Left ventricle myocardium superior (tissue), 1 donor: ENCODE measurements at places on chromosomes 6 and 20. TPM values are rescaled to one million over a fixed set of nuclear protein-coding genes. Genes with fewer than 3 reads are reported as not detected.

Gene NFKBIL1
- 12.7 TPM for total RNA-seq

DNA sequence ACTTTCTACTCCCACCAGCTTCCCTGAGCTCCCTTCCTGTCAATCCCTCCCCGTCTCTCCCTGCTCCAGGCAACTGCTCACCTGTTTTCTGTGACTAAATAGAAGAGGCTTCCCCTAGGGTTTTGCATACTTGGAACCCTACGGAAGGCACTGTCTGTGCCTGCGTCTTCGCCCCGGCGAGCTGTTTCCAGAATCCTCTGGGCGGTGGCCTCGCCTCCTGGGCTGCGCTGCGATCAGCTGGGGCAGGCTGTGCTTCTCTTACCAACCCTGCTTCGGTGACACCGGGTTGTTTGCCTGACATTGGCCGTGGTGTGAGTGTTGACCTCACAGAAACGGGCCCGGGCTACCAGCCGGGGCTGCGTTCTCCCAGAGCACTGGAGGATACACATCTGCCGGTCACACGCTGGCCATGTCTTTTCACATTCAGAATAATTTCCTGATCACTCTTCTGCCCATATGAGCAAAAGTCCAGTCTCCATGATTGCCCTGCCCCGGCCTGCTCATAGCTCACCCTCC lies 29.4 kb upstream of the CCR6 start:
- no peak for DNase-seq

DNA sequence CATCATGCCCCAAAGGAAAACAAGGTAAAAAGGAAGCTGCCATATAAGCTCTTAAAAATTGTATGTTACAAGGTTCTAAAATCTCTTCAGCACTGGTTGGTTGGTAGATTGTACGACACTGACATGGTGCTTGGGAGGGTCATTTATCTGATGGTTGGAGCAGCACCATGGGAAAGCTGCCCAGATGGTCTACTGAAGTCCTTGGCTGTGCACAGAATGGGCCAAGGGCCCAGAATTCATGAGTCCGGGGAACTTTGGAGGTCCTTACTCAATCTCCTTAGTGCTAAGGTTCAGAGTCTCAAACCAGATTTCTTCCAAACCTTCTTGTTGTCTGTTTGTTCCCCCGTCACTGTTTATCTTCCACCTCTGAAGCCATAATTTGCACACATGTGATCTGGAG lies 314.4 kb downstream of the ESR1 start:
- peak; percentile 51 for DNase-seq

Gene SLC22A1
- 0.17 TPM for total RNA-seq

GRCh38 chr6:20119485-20119884 lies 92.8 kb downstream of the MBOAT1 start:
- DNase-seq = no peak

DNA sequence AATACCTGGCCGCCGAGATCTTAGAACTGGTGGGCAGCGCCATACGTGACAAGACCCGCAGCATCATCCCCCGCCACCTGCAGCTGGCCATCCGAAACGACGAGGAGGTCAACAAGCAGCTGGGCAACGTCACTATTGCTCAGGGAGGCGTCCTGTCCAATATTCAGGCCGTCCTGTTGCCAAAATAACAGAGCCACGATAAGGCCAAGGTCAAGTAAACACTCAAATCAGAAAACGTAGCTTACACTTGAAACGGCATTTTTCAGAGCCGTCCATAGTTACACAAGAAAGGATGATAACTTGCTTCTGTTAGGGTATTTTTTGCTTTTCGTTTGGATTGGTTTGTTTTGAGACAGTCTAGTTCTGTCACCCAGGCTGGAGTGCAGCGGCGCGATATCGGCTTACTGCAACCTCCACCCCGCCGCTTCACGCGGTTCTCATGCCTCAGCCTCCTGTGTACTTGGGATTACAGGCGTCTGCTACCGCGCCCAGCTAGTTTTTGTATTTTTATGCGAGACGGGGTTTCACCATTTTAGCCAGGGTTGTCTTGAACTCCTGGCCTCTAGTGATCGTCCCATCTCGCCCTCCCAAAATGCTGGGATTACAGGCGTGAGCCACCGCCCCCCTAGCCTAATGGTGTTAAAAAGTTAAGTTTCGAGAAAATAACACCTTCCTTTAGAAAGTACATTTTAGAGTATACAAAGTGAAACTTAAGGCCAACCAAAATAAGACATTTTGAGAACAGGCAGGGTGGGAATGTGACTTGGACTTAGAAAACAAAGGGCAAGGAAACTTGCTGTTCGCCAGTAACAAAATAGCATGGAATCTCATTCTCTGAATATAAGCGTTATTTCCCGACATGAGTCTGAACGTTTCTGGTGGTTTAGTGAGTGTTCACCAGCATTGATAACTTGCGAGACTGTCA lies 42.8 kb upstream of the HFE start:
- DNase-seq = peak; percentile 60

DNA sequence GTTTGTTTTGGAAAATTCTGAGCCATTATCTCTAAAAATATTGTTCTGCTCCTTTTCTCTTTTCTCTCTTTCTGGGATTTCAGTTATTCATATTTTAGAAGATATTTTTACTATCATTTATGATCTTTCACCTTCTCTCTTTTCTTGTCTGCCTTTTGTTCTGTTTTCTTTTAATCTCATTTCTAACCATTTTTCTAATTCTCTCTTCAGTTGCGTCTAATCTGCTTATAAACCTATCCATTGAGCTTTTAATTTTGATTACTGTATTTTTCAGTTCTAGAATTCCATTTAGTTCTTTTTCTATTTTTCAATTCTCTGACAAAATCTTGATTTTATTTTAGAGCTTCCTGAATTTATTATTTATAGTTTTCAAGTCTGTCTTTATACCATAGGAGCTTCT lies 42.2 kb upstream of the COL10A1 start:
- no peak for DNase-seq

DNA sequence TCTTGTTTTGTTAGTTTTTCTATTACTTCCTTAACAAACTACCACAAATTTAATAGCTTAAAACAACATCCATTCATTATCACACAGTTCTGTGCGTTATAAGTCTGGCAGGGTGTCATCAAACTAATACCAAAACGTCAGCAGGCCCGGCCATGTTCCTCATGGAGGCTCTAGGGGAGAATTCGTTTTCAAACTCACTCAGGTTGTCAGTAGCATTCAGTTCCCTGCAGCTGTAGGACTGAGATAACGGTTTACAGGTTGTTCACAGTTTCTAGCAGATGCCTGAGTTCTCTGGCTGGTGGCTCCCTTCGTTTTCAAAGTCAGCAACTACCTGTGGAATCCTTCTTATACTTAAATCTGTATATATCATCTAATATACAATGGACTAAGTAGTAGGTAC lies 72.5 kb upstream of the PRSS16 start:
- no peak for DNase-seq

- DNase-seq = no peak
Observed at GRCh38 chr20:34560141-34560523, 1.6 kb downstream of the MAP1LC3A start.
